Effector CD4-positive, alpha-beta T cell (primary cell): ENCODE measurements at places on chromosomes 2 and 18.

- DNase-seq, result no peak
Observed at GRCh38 chr2:229980431-229981184, 58.3 kb downstream of the FBXO36 start.

DNA sequence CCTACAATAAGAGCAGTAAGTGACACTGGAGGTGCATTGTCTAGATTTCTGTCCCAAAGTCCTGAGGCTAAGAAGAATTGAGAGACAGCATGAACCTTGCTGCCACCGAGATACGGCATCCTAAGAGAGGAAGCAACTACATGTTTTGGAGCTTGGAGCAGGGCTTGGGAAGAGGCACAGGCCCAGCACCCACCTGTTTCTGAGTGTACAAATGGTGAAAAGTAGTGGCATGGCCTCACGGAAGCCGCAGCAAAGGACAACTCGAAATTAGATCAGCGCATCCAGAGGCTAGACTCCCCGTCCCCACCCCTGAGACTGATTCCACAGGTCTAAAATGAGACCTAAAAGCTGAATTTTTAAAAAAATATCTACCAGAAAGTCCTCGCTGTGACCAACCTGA is 127.5 kb downstream of the PTGR3 start:
- no peak for DNase-seq

- DNase-seq, result no peak
Observed at GRCh38 chr2:235577404-235578330, 83.8 kb downstream of the AGAP1 start.

DNA sequence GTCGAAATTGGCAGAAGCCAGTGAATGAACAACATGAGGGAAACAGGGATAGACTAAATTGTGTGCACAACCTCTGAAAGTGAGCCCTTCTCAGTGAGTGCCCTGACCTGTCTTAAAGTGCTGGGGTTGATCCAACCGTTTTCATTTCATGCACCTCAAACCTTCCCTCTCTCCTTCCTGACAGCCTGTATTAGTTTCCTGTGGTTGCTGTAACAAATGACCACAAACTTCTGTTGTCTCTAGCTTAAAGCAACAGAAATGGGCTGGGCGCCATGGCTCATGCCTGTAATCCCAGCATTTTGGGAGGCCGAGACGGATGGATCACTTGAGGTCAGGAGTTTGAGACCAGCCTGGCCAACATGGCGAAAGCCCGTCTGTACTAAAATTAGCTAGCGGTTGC is 48.8 kb upstream of the PPP1CB start:
- no peak for DNase-seq

DNA sequence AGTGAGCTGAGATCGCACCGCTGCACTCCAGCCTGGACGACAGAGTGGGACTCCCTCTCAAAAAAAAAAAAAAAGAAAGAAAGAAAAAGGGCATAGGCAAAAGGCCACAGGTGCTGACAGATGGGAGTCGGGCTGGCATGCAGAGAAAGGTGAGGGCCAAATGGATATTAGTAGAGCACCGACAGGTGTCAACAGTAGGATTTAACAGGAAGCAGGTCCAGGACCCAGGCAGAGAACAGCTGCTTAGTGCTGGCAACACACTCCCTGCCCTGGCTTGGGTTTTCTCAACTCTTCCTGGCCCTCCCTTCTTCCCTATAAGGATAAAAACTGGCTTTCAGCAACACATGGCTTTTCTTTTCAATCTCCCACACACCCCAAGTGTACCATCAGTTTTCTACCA is 84.9 kb downstream of the MRO start:
- no peak for DNase-seq

DNA sequence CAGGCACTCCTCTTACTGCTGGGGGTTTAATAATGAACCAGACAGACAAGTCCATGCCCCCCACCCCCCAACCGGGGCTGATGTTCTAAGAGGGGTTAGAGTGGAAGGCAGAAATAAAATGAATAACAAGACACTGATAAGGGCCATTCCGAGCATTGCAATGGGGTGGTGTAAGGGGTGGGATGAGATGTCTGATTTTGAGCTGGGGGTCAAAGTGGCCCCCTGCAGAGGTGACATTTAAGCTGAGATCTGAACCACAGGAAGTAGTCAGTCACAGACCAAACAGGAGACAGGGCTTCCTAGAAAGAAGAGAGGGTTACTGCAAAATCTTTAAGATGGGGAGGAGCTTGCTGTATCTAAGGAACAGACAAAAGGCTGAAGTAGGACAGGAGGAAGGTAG is 180.6 kb upstream of the SH3BP4 start:
- DNase-seq, result no peak

GRCh38 chr2:128603411-128603924 is 284.8 kb upstream of the HS6ST1 start:
- no peak for DNase-seq

DNA sequence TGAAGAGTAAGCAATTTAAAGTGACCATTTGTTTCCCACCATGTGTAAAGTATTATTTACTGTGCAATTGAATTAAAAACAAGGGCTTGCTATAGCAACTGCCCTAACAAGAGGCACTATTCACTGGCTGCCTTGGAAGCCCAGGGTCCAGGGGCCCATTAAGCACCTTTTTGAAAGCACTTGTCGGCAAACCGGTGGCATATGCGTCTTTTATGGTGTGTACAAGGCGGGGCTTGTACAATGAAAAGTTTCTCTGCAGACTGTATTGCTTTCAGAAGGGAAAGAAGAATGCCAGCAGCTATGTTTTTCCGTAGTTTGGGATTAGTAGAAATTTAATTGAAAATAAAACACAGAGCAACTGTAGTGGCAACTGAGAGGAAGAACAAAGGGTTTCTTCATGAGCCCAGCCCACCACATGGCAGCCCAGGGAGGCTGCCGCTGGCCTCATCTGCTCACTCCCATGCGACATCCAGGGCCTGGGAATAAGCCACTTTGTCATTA is 279.5 kb upstream of the PARD3B start:
- no peak for DNase-seq

DNA sequence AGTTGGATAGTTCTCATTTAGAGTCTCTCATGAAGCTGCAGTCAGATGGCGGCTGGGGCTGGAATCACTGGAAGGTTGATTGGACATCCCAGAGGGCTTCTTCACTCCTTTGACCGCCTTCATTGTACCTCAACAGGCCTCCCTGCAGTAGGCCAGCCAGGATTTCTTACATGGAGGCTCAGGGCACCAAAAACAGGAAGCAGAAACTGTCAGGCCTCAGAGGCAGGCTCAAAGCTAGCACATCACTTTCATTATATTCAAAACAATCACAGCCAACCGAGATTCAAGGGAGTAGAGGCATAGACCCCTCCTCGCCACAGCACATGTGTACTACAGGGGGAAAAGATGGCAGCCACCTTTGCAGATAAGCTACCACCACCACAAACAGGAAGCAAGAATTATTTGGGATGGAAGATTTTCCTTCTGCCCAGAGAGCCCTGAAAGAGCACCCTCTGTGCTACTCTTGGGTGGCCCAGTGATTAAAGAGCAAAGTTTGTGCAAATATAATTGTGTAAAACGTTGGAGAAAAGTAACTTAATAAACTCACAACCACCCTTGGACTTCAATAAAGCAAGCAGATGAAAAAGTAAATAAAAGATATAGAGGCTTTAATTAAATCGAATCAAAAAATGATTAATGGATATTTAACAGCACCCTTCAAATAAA is 155.3 kb downstream of the GFPT1 start:
- DNase-seq, result no peak

- DNase-seq, result no peak
Observed at GRCh38 chr2:205704127-205704741, 21.9 kb downstream of the NRP2 start.

- DNase-seq, result no peak
Observed at GRCh38 chr2:24521162-24521857, 30.3 kb downstream of the NCOA1 start.

GRCh38 chr2:181892799-181893435 is 1.4 kb downstream of the ITPRID2 start:
- DNase-seq, result no peak

DNA sequence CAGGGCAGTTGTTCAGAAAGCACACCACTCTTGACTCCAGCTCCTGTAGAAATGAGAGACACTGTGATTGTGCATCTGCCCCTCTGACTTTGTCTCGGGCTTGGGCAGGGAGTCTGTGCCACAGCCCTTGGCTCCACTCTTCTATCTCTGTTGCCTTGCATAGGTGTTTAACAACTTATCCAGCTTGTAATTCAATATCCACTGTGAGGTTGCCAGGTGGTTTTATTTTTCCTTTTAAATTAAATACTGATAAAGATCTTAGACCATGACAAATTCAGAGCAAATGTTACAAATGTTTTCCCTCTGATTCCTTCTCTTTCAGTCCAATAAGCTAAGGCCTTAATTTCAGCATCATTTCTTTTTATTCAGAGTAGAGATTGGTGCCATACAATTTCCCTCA is 421.7 kb downstream of the STK39 start:
- DNase-seq, result no peak

GRCh38 chr2:219056176-219056895 is 4.4 kb downstream of the IHH start:
- no peak for DNase-seq

DNA sequence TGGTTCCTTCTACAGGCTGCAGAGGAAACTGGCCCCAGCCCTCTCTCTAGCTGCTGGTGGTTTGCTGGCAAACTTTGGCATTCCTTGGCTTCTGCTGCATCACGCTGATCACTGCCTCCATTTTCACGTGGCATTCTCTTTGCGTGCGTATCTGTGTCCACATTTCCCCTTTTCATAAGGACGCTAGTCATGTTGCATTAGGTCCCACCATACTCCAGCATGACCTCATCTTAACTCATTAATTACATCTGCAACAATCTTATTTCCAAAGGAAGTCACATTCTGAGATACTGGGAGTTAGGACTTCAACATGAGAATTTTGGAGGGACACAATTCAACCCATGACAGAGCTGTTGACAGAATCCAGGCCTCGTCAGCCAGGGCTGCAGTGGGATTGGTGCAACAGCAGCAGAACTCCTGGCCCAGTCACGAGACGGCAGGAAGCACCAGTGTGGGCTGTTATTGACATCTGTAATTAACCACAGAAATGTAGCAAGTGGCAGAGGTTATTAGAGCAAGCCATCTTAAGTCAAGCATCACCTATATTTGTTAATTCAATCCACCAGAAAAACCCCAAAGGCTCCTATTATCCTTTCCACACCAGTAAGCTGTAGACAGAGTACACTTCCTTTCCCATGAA is 132.4 kb downstream of the TMEM163 start:
- DNase-seq, result no peak

- DNase-seq, result no peak
Observed at GRCh38 chr2:180907731-180908130, 72.7 kb upstream of the UBE2E3 start.

DNA sequence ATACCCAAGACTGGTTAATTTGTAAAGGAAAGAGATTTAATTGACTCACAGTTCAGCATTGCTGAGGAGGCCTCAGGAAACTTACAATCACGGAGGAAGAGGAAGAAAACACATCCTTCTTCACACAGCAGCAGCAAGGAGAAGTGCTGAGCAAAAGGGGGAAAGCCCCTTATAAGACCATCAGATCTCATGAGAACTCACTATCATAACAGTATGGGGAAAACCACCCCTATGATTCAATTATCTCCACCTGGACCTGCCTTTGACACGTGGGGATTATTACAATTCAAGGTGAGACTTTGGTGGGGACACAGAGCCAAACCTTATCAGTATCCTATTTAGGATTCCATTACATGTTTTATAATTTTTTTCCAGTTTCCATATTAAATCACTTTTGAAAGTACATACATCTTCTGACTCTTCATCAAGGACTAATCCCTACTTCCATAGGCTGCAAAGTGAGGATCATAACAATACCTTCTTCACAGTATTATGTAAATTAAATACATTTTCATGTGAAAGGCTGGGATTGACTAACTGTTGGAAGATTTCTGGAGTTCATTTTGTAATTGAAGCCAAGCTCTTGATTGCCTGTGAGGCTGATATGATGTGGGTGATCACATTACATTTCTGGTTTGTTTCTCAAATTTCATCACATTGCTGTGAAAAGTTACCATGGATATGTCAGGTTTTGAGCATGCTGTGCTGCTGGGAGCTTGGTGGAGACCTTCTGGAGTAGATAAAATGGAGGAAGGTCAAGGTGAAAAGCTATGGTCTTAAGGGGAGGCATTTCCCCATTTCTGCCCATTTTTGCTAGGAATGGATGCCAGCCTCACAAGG is 31.7 kb upstream of the CERS6 start:
- no peak for DNase-seq

DNA sequence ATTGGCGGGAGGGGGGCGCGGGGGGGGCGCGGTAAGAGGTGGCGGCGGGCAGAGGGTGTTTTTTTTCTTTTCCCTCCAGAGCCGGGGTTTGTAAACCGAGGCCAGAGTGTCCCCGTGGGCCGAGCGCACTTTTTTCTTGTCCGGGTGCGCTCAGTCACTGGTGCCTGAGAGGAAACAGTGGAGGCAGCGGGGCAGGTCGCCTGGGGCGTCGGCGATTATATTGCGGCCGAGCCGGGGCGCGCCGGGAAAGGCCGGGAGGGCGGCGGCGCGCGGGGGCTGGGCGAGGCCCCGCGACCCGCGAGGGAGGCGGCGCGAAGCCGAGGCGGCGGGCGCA is 275 bp downstream of the HOXD8 start:
- no peak for DNase-seq

DNA sequence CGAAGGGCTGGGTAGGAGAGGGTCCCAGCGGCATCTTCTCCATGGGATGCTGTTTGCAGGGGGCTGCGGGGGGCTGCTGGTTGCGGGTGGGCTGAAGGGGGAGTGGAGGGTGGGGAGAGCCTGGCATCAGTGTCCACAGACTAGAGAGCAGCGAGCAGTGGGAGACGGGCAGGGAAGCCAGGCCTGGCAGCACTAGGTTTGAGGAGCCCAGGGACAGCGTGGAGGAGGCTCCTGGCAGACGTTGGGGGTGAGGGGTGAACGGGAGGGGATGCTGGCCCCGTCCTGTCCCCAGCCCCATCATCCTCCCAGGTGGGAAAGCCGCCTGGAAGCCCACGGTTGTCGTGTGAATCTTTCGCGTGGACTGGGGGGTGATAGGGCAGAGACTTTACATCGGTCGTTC is 48.2 kb upstream of the TFCP2L1 start:
- no peak for DNase-seq

- no peak for DNase-seq
Observed at GRCh38 chr2:144593803-144594202, 73.9 kb upstream of the ZEB2 start.

GRCh38 chr2:71843391-71843850 is 304.2 kb downstream of the CYP26B1 start:
- no peak for DNase-seq

- DNase-seq, result no peak
Observed at GRCh38 chr2:64623242-64623850, 30.4 kb downstream of the SERTAD2 start.
